Activated CD4-positive, alpha-beta memory T cell treated with anti-CD3 and anti-CD28 coated beads, Interleukin-2, amount 10 ng/mL, durations not matched to agents 7 days and 5 days (primary cell): ENCODE measurements at places on chromosomes 1 and 21.
A peak's percentile ranks its signal among the peaks of the same experiment; 100 is the strongest.

DNA sequence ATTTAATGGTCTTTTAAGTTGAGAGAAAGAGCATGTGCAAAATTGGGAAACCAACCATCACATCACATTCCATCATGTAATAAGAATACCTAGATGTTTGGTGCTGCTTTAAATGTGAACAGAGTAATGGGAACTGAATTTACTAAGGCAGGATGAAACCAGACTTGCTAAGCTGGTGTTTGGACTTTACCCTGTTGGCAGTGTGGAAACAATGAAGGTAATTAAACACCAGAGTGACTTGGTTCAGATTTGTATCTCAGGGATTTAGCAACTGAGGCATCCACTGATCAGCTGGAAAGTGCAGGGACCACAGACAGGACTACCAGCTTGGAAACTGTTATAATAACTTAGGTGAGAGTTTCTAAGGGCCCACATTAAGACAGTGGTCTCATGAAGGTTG is 263.4 kb downstream of the OLFM3 start:
- no peak overlapping the region for H3K27ac ChIP-seq
- H3K4me1 ChIP-seq, result no peaks in the 10 kb centered on the region
- no peaks in the 10 kb centered on the region for H3K36me3 ChIP-seq
- DNase-seq, result no peak
- H3K27me3 ChIP-seq, result no peaks in the 10 kb centered on the region
- H3K4me3 ChIP-seq, result no peak overlapping the region

- peaks cover 3% of the 10 kb centered on the region for H3K4me1 ChIP-seq
- H3K27me3 ChIP-seq, result no peaks in the 10 kb centered on the region
- H3K4me3 ChIP-seq, result no peak overlapping the region
- H3K36me3 ChIP-seq, result no peaks in the 10 kb centered on the region
These were observed 78.8 kb downstream of the SPSB1 start for GRCh38 chr1:9371391-9371935.

DNA sequence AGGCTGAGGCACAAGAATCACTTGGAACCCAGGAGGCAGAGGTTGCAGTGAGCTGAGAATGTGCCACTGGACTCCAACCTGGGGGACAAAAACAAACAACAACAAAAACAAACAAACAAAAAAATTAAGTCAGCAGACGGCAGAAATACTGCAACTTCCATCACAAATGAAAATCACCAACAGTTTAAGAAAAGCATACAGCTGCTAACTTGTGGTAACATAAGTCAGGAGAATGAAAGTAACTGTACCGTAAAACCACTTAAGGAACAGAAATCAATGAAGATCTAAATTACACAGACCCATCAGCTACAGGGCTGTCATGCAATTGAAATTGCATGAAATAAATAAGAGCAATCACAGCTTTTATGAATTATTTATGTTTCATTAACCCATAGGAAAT is 25.0 kb downstream of the MCOLN2 start:
- peak overlapping the region; percentile 93 for H3K27ac ChIP-seq
- H3K4me3 ChIP-seq, result peak overlapping the region; percentile 43
- H3K36me3 ChIP-seq, result peaks cover 25% of the 10 kb centered on the region
- peaks cover 69% of the 10 kb centered on the region for H3K4me1 ChIP-seq

- H3K36me3 ChIP-seq, result peaks cover 46% of the 10 kb centered on the region
- no peak overlapping the region for H3K27ac ChIP-seq
- peak overlapping the region; percentile 15 for H3K4me3 ChIP-seq
- no peaks in the 10 kb centered on the region for H3K27me3 ChIP-seq
- no peak for DNase-seq
These were observed 4.9 kb downstream of the RGS1 start for GRCh38 chr1:192580351-192580962.

DNA sequence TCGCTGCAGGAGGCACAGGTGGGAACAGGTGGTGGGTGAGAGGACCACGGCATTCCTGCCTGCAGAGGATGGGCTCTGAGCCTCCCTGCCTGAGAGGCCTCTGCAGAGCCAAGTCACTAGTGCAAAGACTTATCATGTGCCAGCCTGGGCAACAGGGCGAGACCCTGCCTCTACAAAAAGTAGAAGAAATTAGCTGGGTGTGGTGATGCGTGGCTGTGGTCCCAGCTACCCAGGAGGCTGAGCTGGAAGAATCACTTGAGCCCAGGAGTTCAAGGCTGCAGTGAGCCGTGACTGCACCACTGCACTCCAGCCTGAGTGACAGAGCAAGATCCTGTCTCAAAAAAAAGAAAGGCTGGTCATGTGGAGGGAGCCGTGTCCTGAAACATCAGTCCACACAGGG is 46.4 kb downstream of the PKNOX1 start:
- no peaks in the 10 kb centered on the region for H3K27me3 ChIP-seq
- H3K4me1 ChIP-seq, result peaks cover 3% of the 10 kb centered on the region
- H3K36me3 ChIP-seq, result peaks cover 47% of the 10 kb centered on the region
- H3K4me3 ChIP-seq, result no peak overlapping the region
- no peak for DNase-seq

DNA sequence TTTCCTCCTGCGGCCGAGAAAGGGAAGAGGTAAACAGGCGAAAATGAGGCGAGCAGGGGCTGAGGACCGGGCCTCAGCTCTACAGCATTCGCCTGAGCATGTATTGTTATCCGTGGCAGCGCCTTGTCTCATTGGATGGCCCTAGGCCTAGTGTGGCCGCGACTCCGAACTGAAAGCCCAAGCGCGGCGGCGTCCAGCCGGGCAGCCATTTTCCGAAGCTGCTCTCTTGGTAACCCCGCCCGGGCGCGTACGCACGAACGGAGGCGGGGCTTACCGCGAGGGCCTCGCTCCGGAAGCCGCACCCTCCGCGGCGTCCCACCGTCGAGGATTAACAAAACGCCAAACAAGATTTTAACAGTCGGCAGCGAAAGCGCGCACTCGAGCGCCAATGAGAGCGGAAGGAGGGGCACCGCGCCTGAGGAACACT is 797 bp upstream of the USP1 start:
- DNase-seq, result peak; percentile 98
- H3K4me1 ChIP-seq, result peaks cover 34% of the 10 kb centered on the region
- peaks cover 29% of the 10 kb centered on the region for H3K36me3 ChIP-seq
- H3K27me3 ChIP-seq, result no peaks in the 10 kb centered on the region
- H3K4me3 ChIP-seq, result peak overlapping the region; percentile 91

DNA sequence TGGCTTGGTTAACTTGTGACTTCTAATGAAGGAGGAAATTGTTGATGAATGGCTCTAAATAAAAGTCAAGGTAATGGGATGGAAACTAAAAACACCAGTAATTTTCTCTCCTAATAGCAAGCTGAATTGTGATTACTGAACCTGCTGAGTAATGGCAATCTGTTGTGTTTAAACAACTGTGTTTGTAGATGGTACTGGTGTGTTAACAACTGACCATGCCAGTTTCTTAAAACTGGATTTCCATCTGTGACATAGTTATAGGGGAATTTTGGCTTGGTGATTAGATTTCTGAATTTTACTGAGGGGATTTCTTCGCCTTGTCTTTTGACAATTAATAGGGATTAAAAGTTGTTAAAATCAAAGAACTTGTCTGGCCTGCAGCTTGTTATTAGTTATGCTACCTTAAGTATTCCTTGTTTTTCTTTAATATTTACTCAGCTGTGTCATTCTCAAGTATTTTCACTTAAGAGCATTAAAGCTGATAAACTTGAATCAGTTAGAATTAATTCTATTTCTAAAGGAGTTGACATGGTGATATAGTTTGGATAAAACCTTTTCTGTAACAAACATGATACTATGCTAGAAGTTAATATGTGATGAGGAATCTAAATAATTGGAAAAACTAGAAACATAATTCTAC is 7.9 kb upstream of the ERO1B start:
- no peaks in the 10 kb centered on the region for H3K36me3 ChIP-seq
- no peak overlapping the region for H3K27ac ChIP-seq
